ENCODE measurements at places on chromosomes 7 and 10. TPM values are rescaled to one million over a fixed set of nuclear protein-coding genes. Genes with fewer than 3 reads are reported as not detected.
A peak's percentile ranks its signal among the peaks of the same experiment; 100 is the strongest.

DNA sequence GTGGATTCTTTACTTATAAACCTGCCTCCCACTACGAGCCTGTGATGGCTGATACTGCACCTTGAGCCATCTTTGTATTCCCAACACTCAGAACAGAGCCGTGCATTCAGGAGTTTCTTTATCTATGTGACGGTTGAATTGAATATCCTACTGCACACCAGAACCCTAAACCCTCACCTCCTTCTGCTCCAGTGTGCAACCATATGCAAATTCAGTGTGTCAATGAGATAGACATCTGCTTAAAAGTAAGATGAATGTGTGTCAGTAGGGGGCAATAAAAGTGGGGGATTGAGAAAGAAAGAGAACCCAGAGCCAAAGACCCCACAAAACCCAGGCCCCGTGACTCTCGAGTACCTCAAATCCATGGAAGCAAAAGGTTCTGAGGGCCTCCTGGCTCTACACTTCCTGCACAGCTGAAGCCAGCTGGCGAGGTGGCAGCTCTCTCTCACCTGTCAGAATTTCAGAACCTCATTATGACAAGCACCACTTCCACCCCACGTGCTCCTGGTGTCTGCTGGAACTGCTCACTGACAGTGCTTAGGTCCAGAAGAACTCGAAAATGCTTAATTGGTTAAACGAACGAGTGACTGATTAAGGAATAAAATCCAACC is 143.3 kb upstream of the GPR26 start:
- no peak for DNase-seq

DNA sequence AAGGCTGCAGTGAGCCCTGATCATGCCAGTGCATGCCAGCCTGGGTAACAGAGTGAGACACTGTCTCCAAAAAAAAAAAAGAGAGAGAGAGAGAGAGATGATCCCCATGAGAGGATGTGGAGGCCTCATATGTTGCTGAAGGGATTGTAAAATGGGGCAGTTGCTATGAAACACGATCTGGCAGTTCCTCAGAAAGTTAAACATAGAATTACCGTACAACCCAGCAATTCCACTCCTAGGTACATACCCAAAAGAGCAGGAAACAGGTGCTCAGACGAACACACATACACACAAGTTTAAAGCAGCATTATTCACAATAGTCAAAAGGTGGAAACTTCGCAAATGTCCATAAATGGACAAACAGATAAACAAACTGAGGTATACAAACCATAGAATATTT is 27.4 kb upstream of the CYTH3 start:
- DNase-seq, result no peak

GRCh38 chr7:36961097-36961496 is 236.8 kb upstream of the AOAH start:
- DNase-seq, result no peak

- no peak for DNase-seq
Measured at GRCh38 chr7:141193066-141193465, 119.2 kb downstream of the TMEM178B start.

DNA sequence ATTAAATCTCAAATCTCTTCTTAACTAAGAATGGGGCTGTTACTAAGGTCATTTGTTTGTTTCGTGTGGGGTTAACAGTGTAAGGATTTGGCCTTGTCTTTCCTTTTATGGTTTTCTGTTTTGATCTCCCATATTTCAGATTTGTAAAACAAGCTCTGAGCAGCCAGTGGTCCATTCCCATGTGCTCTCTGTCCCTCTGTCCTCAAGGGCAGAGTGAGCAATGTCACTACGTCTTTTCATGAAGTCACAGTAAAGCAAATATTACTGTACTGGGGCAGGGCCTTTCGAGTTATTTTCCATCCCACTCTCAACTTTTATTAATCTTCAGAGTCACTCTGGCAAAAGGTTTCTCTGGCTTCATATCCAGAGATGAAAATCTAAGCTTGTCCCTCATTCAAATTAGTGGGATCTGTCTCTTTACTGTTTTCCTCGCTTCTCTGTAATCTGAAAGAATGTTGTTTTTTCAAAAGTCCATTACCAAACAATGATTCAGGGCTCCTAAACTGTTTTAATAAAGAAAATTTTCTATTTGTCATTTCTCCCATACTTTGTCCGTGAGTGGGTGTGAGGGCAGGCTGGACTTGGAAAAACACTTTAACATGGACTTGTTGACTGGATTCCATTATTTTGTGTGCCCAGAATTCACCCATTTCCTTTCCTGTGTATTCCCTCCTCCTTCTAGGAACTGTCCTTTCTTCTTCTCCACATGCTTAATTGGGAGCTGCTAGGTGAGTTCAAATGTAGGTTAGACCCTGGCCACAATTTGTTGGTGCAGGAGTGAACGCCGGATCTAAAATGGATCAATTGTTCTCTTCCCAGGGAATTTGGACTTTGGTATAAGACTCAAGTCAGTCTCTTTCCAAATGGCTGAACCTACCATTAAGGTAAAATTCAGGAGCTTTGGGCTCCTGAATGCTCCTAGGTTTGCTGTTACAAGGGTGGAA is 42.1 kb upstream of the NAMPT start:
- no peak for DNase-seq

GRCh38 chr7:16202303-16202702 is 219.0 kb downstream of the CRPPA start:
- DNase-seq, result no peak

DNA sequence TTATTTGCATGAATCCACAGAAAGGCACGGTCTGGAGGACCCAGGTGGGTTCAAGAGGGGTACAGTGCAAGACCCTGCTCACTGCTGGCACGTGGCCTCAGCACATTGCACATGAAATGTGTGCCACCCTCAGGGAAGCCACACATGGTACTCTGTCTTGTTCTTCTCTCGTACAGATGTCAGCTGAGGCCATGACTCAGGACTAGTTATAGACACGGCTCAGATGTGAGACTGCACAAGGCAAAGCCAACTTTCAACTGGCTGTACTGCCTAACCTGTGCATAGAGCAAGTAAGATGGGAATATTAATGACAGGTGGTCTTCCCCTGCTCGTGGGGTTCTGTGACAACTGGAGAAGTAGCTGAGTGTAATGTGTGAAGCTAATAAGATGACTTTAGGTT is 249.4 kb upstream of the CTBP2 start:
- DNase-seq, result no peak

- no peak for DNase-seq
Measured at GRCh38 chr10:35843524-35844181, 201.6 kb upstream of the FZD8 start.

- peak; percentile 80 for DNase-seq
Measured at GRCh38 chr10:15744217-15744865, 24.6 kb upstream of the ITGA8 start.

DNA sequence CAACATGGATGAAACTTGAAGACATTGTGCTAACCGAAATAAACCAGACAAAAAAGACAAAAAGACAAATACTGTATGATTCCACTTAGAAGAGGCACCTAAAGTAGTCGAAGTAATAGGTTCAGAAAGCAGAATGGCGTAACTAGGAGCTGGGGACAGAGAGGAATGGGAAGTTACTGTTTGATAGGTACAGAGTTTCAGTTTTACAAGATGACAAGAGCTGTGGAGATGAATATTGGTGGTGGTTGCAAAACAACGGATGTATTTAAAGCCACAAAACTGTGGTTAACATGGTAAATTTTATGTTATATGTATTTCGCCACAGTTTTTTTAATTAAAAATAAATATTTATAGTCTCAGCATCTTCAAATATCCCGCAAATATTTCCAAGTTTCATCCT is 64.1 kb upstream of the DIP2C start:
- no peak for DNase-seq

- DNase-seq, result no peak
Measured at GRCh38 chr10:110730345-110731050, 86.4 kb downstream of the RBM20 start.

- DNase-seq, result no peak
Measured at GRCh38 chr7:128770233-128770632, 5.4 kb downstream of the OPN1SW start.

The ADRB1 gene
- 1.3 TPM for total RNA-seq
